ENCODE measurements at places on chromosomes 2 and 18. TPM values are rescaled to one million over a fixed set of nuclear protein-coding genes. Genes with fewer than 3 reads are reported as not detected.

CLEC4F gene
- not detected for total RNA-seq

CDK5R2 gene
- 92.0 TPM for total RNA-seq

GRCh38 chr2:38515155-38516074 lies 87.3 kb downstream of the HNRNPLL start:
- DNase-seq, result peak; percentile 64

- no peak for DNase-seq
These were observed 241.6 kb downstream of the SEPTIN10 start for GRCh38 chr2:109372171-109372568.

- no peak for DNase-seq
These were observed 62.4 kb downstream of the PLB1 start for GRCh38 chr2:28558158-28558820.
